ENCODE measurements at places on chromosomes 3 and 15.

DNA sequence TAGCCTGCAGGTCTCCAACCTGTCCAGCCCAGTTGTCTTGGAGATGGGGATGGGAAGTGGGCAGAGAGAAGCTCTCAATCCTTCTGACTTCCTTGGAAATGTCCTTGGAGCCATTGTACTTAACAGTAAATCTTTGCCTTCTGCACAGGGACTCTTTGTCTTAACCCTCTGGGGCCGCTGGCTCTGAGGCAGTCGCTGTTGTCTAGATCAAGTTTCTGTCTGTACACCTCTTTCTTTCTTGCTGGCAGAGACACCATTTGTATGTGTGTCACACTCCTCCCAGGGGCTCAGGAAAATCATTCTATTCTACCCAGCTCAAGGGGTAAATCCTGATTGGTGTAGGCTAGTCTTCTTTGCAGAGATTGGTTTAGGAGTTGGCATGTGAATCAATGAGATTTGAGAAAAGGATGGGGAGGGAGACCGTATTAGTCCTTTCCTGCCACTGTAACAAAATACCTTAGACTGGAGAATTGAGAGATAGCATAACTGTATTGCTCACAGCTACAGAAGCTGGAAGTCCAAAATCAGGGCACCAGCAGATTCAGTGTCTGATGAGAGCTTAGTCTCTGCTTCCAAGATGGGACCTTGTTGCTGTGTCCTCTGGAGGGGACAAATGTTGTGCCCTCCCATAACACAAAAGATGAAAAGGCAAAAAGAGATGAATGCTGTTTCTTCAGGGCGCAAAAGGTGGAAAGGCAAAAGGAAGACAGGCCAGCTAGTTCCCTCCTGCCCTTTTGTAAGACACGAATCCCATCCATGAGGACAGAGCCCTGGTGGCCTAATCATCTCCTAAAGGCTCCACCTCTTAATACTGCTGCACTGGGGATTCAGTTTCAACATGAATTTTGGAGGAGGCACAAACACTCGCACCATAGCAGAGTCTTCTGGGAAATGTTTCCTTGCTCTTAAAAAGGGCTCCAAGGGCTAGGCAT lies 66.3 kb downstream of the PPCDC start:
- DNase-seq: no peak

- DNase-seq: no peak
Measured at GRCh38 chr15:79316864-79317263, 6.0 kb downstream of the TMED3 start.

DNA sequence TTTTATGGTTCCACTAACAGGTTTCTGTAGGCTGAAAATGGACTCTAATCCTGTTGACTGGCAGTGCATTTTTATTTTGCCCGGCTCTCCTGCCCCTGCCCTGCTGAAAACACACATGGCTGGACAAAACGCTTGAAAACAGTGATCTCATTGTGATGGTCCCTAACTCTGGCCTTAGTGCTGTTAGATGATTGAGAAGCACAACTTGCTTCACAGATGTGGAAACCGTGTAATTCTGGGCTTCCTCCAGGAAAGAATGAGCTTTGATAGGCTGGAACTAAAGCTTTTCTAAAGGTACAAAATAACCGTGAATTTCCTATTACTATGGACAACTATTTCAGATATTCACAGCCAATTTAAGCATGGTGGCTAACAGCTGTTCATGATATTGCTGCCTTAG lies 121.4 kb downstream of the VGLL3 start:
- no peak for DNase-seq

DNA sequence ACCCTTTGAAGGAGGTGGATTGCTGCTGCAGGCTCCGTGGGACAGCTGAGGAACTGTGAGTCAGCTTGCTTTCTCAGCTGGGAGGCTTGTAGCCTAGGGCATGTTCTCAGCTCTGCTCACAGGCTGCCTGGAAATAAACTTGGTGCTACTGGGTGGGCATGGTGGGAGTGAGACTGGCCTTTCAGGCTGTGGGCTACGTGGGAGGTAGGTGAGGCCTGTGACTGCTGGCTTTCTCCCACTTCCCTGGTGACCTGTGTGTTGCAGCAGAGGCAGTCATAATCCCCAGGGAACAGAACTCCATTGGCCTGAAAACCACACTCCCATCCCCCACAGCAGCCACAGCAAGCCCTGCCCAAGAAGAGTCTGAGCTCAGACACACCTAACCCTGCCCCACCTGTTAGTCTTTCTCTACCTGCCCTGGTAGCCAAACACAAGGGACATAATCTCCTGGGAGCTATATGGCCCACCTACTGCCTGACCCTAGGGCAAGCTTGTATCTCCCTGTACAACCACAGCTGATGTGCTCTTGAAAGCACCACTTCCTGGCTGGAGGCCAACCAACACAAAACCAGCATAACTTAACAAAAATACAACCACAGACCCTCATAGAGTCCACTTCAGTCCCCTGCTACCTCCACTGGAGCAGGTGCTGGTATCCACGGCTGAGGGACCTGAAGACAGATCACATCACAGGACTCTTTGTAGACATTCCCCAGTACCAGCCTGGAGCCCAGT lies 236.5 kb downstream of the SQOR start:
- no peak for DNase-seq

DNA sequence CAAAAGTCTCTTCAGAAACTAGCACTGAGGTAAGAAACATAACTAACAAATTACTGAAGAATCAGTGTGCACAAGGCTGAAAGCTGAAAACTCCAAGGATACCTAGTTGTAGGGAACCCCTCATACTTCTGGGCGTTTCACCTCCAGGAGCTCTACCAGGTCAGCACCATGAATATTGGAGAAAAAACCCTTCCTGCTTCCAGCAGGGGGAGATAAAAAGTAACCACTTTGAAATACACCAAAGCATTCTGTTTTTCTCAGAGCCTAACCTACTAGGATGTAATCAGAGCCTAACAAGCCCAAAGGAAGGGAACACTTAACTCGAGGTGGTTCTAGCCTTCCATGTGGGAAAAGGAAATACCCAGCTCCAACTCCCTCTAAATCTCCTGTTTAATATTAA lies 175.8 kb upstream of the MME start:
- DNase-seq: no peak

GRCh38 chr3:194404365-194405140 lies 5.5 kb upstream of the GP5 start:
- DNase-seq: no peak

GRCh38 chr3:25448750-25449692 lies 21.0 kb downstream of the RARB start:
- DNase-seq: no peak

- DNase-seq: no peak
Measured at GRCh38 chr3:48709051-48709461, 8.0 kb downstream of the IP6K2 start.

GRCh38 chr15:48866141-48866563 lies 11.8 kb upstream of the EID1 start:
- DNase-seq: no peak

GRCh38 chr3:176951586-176952292 lies 245.5 kb downstream of the TBL1XR1 start:
- DNase-seq: no peak

GRCh38 chr3:55180936-55181535 lies 253.2 kb upstream of the LRTM1 start:
- no peak for DNase-seq

DNA sequence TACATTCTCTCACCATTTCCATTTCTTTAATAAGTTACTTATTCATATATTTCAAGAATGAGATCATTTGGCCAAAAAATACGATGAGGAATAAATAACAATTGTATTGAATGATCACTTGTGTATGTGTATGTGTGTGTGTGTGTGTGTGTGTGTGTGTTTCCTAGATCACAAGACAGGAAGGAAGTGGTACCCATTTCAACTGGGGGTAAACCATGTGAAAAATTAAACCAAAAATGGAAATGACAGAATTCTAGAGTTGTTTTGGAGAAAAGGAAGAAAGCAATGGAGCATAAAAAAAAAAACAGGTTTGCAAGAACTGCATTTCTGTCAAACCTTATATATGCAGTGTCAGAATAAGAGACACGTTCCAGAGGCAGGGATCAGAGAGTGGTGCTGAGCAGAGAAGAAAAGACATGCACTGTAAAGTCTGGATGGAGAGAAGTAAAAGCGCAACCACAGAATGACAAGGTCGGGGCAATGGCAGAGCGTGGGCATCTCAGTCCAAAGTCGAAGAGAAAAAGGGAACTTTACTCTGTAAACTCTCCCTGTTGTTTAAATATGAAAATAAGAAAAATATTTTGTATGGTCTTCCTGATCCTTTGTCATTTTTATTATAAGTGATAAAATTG lies 75.5 kb downstream of the PEX5L start:
- DNase-seq: no peak

DNA sequence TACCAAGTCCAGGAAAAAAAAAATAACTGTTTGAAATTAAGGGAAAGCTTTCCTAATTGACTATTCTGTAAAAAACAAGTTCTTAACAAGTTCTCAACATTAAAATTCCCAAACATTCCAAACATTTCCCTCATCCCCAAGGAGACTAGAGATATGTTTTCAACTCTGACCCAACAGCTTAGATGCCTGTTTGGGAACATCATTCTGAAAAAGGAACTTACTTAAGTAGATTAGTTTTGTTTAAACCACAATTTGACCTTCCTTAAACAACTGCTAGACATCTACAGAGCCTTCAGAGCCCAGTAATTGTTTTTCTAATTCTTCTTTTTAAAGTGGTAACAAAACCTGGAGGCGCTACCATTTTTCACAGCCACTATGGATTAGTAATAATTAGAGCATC lies 12.8 kb downstream of the UBR1 start:
- DNase-seq: no peak

DNA sequence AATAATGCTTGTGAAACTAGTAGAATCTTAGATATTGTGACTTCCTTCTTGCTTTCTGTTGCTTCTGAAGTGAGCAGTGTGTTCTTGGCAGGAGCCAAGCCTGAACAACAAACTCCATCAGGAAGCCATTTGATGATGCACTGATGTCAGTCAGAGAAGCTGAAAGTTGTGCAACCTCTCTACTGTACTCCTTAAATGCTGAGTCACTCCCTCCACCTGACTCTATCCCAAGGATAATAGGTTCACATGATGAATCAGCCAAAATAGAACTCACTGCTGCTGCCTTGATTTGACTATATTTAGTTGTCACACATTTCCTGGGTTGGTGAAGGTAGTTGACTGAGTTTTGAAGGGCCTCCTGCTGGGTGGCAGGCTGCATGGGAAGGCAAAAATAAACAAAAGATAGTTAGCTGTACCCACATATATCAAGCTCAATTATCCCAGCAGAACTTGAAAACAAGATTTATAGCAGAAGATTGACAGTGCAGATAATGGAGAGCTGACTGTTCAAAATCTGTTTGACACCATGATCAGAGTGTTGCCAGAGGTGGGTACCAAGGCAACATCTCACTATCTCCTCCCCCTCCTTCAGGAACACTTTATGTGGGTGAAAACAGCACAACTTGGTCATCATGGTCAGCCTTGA lies 328.4 kb upstream of the DPH6 start:
- DNase-seq: no peak

GRCh38 chr3:172612871-172613678 lies 89.8 kb upstream of the TNFSF10 start:
- no peak for DNase-seq

- DNase-seq: no peak
Measured at GRCh38 chr3:5072100-5072816, 49.8 kb upstream of the ARL8B start.

DNA sequence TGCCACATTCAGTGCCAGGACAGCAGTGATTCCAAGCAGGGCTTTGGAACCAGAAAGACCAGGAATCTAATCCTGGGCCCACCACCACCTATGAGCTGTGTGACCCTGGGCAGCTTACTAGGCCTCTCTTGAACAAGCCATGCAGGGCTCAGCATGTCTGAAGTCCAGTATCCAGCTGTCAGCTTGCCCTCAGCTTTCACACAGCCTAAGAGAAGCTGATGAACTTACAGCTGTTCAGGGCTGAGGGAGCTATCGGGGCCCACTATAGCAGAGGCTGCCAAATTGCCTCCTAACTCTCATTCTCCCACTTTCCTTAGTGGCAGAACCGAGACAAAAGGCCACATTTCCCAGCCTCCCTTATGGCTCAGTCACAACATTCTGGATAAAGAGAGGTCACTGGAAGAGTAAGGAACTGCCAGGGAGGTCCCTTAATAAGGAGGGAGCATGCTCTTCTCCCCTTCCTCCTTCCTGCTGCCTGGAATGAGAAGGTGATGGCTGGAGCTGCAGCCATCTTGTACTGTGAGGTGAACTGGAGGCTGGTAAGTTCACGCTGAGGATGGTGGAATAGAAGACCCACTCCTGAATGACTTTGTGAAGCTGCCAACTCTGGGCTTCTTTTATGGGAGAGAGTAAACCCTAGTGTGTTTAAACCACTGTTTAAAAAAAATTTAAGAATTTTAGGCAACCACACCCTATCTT lies 34.5 kb downstream of the FEM1B start:
- no peak for DNase-seq

- no peak for DNase-seq
Measured at GRCh38 chr15:79973456-79974195, 2.6 kb upstream of the BCL2A1 start.

GRCh38 chr15:29379647-29380046 lies 110.0 kb upstream of the NSMCE3 start:
- no peak for DNase-seq

GRCh38 chr3:170531054-170531453 lies 54.8 kb downstream of the SLC7A14 start:
- DNase-seq: no peak

GRCh38 chr15:31377030-31377429 lies 50.4 kb downstream of the KLF13 start:
- DNase-seq: no peak

DNA sequence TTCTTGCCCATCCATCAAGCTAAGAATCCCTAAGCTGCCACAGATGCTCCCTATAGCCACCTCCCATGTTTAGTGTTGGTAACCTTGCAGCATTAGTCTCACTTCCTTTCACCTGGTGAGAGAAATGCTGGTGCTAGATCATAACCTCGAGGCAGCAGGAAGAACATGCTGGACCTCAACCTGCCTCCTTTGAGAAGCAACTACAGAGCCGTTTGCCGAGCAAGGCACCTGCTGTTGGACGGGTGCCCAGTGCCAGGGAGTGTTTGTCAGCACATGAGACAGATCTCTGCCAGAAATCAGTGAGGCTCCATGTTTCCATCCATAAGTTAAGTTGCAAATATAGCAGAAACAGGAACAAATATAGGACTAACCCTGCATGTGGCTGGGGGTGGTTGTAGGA lies 955.7 kb downstream of the TUSC7 start:
- no peak for DNase-seq

- no peak for DNase-seq
Measured at GRCh38 chr3:195755391-195755790, 34.6 kb downstream of the MUC20 start.

DNA sequence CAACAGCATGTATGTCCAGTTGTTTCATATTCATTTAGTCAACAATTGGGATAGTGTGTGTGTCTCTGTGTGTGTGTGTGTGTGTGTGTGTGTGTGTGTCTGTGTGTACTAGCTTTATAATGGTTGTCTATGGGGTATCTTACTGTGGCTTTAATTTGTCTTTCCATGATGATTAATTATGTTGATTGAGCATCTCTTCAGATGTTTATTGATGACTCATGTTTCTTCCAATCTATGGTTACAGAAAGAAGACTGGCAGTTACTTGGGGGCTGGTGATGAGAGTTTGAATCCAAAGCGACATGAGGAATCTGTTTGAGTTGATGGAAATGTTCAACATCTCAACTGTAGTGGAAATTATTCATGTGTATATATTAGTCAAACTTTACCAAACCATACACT lies 440.1 kb downstream of the ZNF385D start:
- no peak for DNase-seq

Measured in T-helper 22 cell (primary cell).